ENCODE measurements at places on chromosomes 16 and 17.

- DNase-seq = no peak
Observed at GRCh38 chr16:592518-593306, 2.8 kb downstream of the RAB40C start.

DNA sequence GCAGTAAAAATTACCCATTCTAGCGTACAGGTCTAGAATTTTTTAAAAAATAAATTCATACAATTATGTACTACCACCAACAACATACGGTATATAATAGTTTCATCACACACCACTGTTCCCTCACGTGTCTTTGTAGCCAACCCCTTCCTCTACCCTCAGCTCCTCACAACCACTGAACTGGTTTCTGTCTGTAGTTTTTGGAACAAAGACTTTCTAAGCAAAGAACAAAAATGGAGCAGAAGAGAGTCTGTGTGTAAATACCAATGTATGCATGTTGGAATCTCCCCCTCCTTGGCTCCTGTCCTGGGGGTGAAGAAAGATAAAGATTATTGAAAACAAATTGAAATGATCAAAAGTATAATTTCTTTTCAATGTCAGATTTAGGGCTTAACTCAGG is 31.9 kb upstream of the CCR7 start:
- DNase-seq = no peak

DNA sequence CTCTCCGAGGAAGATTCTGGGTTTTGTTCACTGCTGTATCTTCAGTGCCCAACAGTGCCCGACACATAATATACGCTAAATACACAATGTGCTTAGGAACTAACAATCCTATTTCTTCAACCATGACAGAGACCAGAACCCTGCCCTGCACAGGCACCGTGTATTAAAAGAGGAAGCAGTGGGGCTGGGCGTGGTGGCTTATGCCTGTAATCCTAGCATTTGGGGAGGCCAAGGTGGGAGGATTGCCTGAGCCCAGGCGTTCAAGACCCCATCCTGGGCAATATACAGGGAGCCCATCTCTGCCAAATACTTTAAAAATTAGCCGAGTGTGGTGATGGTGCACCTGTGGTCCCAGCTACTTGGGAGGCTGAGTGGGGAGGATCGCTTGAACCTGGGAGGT is 19.3 kb downstream of the ARL2BP start:
- DNase-seq = no peak

DNA sequence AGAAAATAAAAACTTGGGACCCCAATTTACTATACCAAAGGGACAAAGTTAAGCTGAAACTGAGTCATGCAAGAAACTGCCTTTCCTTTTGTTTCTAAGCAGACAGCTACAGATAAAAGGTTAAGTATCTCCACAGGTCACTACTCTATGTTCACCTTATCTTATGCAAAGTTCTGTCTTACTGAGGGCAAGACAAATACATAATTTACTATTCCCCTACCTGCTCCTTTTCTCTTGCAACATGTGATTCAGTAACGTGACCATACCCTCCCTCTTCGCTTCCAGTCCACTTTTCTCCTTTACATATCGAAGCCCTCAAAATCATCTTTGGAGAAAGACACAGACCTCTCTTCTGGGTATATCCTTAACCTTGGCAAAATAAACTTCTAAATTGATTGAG is 42.3 kb downstream of the SCPEP1 start:
- DNase-seq = no peak

- DNase-seq = peak; percentile 97
Observed at GRCh38 chr17:17752089-17752820, 71.0 kb downstream of the RAI1 start.

- no peak for DNase-seq
Observed at GRCh38 chr17:12958786-12959185, 59.0 kb downstream of the ELAC2 start.

DNA sequence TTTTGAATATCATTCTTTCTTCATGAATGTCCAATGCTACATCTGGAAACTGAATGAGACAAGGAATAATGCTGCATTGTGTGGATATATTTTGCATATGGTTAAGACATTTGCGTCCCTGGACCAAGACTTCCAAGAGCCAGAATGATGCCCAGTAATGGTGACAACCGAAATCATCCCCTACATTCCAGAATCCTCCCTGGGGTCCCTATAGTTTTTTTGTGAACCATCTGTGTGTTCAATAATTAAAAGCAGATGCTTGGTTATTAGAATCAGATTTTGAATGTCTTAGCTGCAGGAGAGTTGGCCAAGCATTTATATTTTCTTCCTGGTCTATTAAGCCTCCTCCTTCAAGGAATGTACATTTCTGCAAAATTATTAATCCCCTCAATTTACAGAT is 426.7 kb upstream of the CDH8 start:
- DNase-seq = no peak

DNA sequence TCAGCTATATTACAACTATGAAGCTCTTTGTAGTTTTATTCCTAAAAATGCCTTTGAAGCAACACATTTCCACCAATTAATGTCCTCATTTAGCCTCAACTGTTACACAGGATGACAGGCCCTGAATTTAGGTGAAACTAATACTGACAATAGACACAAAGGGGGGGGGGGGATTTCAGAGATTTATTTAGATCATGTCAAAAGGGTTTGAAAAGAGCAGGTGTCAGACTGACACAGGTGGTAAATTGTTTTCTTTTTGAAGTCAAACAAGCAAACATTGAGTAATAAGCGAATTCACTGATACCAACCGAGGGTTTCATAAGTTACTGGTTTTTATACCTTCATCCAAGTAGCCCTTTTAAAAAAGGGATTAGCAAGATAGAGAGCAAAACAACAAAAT is 40.8 kb downstream of the KANSL1 start:
- DNase-seq = no peak

DNA sequence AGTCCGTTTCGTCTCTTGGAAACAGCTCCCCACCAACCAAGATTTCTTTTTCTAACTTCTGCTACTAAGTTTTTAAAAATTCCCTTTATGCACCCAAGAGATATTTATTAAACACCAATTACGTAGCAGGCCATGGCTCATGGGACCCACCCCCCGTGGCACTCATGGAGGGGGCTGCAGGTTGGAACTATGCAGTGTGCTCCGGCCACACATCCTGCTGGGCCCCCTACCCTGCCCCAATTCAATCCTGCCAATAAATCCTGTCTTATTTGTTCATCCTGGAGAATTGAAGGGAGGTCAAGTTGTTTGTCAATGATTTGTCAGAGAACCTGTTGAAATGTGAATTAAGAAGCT is 48.2 kb downstream of the IL21R start:
- DNase-seq = no peak

DNA sequence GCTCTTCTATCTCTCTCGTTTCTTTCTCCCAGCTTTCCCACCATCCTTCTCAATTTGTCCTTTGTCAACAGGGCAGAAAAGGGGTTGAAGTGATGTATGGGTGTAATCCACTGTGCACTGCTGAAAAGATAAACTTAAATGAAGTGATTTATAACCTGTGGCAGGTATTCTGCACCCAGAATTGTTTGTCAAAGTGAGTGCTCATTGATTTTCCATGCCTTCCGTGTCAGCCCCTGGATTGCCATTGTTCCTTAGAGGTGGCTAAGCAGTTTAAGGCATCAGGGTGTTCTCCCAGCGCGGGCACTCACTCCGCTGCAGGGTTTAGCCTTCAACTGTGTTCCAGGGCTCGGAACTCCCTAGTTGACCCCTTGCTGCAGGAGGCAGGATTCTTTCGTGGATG is 82.9 kb downstream of the PITPNC1 start:
- DNase-seq = no peak

DNA sequence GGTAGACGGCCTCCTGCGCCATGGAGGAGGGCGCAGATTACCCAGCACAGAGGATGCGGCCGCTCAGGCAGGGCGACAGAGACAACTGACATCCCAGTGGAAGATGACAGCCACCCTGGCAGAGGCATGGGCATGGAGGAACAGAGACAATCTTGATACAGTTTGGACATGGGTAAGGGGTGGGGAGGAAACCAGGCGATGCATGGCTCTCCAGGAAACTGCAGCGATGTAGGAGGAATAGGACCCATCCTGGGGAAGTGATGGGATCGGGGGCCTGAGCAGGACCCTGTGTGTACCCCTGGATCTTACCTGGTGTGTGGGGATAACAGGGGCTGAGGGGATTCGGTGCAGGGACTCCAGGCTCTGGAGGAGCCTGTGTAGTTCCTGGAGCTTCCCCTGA is 4.6 kb downstream of the OSBPL7 start:
- DNase-seq = no peak

- no peak for DNase-seq
Observed at GRCh38 chr16:28062847-28063521, 530 bp downstream of the GSG1L start.

DNA sequence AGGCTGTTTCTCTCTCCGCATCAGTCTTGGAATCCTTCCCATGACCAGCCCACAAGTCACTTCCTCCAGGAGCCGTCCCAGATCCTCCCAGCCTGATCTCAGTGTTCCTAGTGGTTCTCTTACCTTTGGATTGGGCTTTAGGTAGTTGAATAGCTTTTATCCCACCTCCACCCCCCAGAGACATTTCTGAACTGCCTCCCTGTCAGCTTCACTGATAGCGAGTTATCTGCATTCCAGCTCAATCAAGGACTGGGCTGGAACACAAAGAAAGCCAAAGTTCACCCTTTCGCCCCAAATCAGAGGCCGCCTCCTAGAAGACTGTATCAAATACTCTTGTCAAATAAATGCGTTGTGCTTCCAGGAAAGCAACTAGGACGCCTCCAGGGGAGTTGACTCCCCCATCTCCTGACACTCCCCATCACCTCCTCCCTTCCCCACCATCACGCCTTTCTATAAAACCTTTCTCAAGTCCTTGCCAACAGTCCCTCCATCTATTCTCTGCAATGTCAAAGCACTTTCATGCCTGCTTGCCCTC is 72.7 kb downstream of the TMEM132E start:
- DNase-seq = no peak

GRCh38 chr17:56786989-56787482 is 46.7 kb downstream of the C17orf67 start:
- no peak for DNase-seq

DNA sequence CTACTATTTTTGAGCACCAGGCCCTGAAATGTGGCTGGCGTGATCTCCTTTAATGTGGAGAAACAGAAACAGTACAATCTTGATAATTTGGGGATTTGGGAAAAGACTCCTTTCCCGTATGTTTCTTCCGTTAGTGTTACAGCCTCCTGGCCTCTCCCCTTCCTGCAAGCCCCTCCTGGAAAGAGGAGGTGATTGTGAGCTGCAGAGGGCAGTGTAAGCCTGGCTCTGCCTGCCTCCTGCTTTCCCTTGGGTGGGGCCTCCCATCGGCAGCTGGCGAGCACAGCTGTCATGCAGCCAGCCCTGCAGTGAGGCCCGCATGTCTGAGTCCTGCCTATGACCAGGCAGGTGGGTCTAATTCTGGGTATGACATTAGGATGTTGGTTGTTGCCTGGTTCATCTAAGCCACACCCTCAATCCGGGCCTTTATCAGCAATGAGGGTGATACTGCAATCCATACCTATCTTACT is 48.7 kb upstream of the WSB1 start:
- no peak for DNase-seq

DNA sequence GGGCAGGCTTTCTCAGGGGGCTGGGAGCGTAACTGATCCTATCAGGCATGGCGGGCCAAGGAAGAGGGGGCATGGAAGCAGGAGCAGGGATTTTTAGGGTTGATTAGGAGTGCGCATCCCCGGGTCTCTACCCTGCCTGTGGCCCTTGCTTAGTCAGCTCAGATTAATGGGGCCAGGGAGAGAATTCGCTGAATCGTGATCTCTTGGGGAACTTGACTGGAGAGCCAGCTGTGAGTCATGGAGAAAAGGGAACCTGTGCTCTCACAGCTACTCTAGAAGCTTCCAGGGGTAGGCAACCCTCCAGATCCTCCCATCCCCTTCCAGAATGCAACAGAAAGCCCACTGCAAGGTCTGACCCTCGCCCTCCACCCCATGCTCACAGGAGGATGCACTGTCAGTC is 3.6 kb downstream of the FOXN1 start:
- DNase-seq = no peak

- DNase-seq = no peak
Observed at GRCh38 chr16:14602443-14602963, 27.6 kb downstream of the PARN start.

DNA sequence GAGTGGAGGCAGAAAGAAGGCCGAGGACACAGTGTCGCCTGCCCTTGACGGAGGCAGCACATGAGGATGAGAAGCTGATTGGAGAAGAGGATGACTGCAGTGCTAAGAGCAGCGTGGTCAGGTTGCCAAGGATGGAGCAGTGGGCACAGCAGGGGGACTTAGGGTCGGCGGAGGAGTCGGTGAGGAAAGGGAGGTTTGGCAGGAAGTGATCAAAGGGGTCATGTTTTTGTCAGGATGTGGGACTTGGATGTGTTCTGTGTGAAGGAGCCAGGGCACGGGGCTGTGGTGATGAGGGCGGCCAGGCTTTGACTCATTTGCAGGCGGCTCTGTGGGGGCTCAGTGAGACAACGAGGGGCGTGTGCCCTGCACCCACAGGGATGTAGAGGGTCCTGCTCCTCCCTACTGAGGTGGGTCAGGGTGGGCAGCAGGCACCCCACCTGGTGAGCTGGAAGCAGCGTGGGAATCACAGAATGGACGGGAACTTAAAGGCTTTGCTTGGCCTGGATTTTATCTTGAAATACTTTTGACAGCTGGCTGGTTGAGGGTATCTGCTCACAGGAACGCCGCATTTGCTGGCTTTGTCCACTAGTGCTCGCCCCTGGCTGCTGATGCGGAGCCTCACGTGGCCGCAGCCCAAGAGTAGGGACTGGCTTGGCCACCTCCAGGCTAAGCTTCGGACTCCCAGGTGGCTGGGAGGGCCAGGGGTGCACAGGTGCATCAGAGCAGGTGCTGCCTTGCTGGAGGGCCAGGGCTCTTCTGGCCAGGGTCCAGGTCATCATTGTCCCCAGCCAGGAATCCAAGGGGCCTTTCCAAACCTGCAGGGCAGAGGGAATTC is 6.0 kb downstream of the MPG start:
- DNase-seq = no peak

DNA sequence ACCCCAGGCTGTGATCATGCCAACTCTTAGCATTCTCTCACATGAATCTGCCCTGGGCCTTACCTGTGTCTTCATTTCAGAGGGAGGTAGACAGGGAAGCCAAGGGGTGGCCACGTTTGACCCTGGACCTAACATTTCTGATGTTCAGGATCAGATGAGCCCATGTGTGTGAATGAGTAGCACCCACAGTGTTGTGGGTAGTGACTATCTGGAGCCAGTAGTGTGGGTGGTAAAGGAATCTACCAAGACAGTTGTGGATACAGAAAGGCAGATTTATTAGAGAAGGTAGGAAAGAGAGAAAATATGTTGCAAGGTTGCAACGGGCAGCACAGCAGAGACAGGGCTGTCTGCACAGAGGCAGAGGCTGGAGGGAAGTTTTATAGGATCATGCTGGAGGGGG is 60.5 kb downstream of the TK2 start:
- DNase-seq = no peak
